ENCODE measurements at places on chromosomes 5 and 9.

- DNase-seq, result no peak
Measured at GRCh38 chr5:185095-186070, 5.9 kb upstream of the LRRC14B start.

DNA sequence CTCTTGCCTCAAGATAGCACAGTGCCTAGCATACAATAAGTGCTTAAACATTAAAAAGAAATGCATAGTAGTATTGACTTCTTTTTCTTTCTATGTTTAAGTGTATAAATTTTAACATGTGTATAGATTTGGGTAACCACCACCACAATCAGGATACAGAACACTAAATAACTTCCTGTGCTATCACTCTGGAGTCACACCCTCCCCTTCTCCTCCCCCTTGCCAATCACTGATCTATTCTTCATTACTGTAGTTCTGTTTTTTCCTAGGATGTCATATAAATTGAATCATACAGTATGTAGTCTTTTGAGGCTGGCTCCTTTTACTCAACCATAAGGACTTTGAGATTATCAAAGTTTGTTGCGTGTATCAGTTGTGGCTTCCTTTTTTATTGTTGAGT, 68.5 kb downstream of the OSTF1 start:
- no peak for DNase-seq

GRCh38 chr9:36037549-36038122, 923 bp downstream of the RECK start:
- peak; percentile 45 for DNase-seq

GRCh38 chr9:14153310-14153720, 160.6 kb downstream of the NFIB start:
- DNase-seq, result no peak

DNA sequence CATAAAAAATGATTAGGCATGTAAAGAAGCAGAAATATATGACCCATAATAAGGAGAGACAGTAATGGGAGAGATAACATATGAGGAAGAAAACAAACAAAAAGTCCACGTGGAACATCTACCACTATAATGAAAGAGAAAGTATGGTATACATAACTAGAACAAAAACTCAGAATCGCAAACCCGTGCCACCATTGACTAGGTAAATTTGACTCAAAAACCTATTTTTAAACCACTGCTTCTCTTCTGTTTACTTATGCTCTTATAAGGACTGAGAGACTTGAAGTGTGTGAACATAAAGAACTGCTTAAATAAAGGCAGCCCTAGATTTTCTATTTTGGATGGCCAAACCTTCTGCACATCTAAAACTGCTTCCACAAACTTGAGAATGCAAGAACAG, 330.7 kb downstream of the CAAP1 start:
- no peak for DNase-seq

GRCh38 chr9:81382281-81382680, 307.1 kb downstream of the TLE1 start:
- DNase-seq, result no peak

- DNase-seq, result no peak
Measured at GRCh38 chr9:18942801-18943200, 90.2 kb downstream of the SAXO1 start.

DNA sequence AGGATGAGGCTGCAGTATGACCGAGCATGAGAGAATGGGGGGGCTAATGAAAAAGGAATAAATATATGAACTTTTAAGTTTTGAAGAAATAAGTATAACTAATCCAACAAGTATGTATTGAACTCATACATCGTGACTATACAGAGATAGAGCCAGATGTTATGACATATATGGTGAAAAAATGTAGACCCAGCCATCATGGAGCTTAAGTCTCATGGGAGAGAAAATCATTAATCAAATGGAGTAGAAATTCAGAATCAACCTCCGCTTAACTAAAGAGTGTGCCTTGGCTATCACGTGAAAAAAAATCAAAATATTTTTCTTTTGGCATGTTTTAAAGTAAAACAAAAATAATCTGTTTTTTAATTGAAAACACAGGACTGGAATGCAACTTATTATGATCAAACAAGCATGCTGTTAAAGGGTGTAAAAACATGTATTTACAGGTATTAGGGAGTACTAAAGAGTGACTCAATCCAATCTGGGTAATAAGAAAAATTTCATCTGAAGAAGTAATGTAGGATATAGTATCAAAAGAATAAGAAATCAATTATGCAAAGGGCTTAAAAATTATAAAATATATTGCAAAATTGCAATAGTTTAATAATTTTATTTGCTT, 868.5 kb upstream of the NUDT12 start:
- DNase-seq, result no peak

DNA sequence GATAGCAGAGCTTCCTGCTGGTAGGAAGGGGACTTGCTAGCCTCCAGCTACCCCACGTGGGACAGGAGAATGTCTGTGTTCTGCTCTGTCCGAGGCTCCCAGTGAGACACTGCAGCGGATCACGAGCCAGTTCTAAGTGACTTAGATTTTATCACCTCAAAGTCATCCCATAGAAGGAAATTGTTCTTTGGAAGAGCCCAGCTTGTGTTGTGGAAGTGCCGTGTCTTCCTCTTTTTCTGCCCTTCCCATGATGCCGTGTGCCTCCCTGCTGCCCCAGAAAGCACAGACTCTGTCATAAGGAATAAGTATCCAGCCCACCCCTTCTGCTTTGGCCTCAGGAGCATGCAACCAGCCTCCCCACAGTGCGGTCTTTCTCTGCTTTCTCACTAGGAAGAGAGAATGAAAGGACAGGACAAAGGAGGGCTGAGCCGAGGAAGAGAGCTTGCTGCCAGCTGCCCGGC, 35.6 kb downstream of the RUFY1 start:
- peak; percentile 48 for DNase-seq

GRCh38 chr9:134384811-134385479, 58.7 kb downstream of the RXRA start:
- peak; percentile 88 for DNase-seq

GRCh38 chr9:36934478-36935065, 99.5 kb downstream of the PAX5 start:
- no peak for DNase-seq

GRCh38 chr9:87676976-87677775, 48.7 kb upstream of the CTSL start:
- DNase-seq, result no peak

- DNase-seq, result no peak
Measured at GRCh38 chr9:32442433-32442832, 58.0 kb downstream of the ACO1 start.
